ENCODE measurements at places on chromosomes 1 and 21.

DNA sequence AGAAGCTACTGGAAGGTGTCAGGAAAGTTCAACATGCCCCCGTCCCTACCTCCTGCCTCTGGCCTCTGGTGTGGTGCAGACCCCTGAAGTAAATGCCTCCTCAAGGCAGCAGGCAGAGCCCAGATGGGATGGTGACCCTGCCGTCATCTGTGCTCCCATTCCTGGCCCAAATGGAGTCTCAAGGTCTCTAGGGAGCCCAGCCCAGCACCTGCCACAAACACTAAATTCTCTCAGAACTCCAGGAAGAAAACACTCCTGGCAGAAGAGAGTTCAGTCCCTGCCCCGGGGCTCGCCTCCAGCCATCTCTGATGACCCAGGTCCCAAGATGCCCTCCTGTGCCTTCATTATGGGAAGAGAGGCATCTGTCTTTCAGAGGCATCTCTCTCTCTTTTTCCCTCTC is 261.6 kb upstream of the TMEM51 start:
- no peak for DNase-seq

DNA sequence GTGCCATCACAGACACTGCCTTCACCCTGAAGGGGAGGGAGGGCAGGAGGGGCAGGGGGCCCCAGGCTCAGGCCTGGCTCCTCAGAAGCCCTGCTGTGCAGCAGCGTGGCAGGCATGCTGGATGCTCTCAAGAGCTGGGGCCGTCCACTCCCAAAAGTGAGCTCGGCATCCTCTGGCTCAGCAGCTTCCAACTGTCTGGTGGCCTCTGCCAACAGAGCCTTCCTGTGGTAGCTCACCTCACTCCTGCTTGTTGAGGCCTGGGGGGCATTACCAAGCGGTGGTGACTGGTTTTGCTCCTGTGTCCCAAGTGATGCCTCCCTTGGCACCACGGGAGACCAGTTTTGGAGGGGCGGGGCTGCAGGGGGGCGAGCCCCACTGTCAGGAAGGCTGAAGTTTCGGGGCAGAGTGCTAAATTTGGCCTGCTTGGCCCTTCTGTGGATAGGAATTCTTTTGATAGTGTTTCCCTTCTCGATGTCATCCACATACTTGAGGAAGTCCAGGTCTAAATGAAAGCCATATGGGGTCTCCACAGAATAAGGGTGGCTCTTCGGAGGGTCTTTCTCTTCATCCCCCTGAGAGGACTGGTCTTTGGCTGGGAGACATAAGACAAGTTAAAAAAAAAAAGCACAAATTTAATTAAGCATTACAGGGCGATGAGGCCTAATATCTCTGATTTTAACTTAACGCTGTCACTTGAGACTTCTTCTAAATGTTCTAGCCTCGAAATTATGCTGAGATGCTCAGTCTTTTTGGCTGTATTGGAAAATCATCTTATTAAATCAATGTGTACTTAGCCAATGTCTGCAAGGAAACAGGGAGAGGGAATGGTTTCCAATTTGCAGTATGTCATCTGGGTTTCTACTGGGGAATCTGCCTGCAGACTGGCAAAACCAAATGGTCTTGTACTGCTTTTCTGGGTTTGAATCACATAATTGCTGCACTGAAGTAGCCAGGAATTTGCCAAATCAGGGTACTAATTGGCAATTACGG is 44.4 kb downstream of the KANK4 start:
- no peak for DNase-seq

GRCh38 chr1:116167625-116168276 is 56.6 kb downstream of the MAB21L3 start:
- DNase-seq, result no peak

DNA sequence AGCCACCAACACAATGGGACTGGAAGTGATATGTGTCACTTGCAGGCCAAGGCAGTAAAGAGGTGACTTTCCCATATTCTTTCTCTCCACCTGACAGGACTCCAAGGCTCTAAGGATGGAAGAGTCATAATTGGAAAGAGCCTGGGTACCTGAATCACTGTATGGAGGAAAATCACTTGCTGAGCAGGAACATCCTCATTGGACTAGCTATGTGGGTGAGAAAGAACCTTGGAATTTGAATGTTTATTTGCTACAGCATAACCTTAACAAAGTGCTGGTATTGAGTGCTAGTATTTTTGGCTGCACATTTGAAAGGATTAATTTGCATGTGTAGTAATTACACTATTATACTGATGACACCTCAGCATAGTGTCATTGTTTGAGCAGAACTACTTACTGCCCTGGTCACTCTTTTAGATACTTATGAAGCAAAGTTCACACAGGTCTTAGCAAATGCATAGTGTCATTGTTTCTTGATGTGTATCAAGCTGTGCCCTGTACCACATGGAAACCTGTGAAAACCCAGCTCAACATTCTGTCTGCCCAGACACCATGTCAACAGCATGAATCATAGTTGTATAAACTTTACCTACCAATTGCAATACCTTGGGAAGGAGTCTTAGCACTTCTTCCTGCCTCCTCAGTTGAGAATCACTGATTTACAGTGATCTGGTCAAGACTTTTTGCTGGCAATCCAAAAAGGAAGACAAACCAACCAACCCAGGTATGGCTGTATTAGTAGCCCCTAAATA is 5.1 kb upstream of the S100A10 start:
- no peak for DNase-seq

DNA sequence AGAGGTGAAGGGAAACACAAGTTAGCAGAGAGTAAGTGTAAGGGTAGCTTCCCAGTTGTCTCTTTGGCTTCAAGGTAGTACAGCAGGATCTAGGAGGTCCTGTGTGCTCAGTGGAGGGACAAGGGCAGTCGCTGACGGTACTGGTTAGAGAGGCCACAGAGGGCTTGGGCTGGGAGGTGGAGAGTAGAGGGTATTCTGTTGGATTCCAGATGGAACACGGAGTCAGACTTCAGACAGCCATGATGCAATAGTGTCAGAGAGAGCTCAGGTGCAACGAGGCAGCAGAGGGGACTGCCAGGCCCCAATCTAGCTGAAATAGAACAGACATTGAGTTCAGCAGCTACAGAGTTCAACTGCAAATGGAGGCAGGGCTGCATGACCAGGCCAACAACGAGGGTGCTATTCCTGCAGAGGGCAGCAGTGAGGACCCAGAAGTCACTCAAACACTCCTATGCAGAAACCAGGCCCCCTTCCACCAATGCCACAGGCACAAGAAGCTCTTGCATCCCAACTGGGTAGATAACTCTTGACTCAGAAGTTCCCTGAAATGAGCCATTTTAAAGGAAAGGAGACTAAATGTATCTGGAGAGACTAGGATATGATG is 325.0 kb upstream of the ESRRG start:
- DNase-seq, result no peak

DNA sequence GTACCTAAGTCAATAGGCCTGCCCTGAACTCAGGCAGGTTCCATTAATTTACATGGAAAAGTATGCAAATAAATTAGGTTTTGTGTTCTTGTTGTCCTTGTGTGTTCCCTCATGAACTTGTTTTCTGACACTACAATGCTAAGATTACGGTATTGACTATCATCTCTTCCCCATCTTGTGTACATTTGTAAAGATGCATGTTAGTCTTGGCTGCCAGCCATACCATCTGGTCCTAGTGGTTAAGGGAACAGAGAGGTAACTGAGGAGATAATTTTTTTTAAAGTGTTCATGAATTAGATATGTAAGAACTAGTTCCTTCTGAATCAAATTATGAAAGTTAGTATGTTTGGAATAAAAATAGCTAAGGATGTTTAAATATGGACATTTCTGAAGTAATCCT is 167.6 kb upstream of the ADAMTS5 start:
- DNase-seq, result no peak

- no peak for DNase-seq
Observed at GRCh38 chr1:202710070-202711045, at the start of gene SYT2. Gene SYT2, minus strand, starts transcription at chr1:202710454. Its CDS starts 104,682 bp downstream, at chr1:202605772.

DNA sequence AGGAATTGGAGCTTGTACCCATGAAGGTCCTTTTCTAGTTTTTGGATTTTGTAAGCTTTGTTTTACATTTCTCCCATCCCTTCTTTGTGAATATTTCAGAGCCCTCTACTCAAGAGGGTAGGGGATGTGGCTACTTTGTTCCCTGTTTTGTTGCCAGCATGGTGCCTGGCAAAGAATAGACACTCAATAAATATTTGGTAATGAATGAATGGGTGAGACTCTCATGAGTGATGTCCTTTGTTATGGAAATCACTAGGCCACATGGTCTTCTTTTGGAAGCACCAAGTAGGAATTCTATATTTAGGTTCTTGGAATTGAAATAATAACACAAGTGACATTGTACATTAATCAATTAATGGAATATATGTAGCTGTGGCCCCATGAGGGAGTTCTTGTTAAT is 26.8 kb upstream of the ATP5PO start:
- DNase-seq, result no peak

- DNase-seq, result no peak
Observed at GRCh38 chr1:61227857-61228550, 145.6 kb downstream of the NFIA start.

- DNase-seq, result no peak
Observed at GRCh38 chr21:29144736-29145353, 14.4 kb downstream of the MAP3K7CL start.

GRCh38 chr1:209609041-209609790 is 25.7 kb downstream of the CAMK1G start:
- no peak for DNase-seq

- DNase-seq, result no peak
Observed at GRCh38 chr1:119227456-119227855, 87.0 kb upstream of the WARS2 start.

- DNase-seq, result no peak
Observed at GRCh38 chr1:103283841-103284669, 175.7 kb upstream of the COL11A1 start.

DNA sequence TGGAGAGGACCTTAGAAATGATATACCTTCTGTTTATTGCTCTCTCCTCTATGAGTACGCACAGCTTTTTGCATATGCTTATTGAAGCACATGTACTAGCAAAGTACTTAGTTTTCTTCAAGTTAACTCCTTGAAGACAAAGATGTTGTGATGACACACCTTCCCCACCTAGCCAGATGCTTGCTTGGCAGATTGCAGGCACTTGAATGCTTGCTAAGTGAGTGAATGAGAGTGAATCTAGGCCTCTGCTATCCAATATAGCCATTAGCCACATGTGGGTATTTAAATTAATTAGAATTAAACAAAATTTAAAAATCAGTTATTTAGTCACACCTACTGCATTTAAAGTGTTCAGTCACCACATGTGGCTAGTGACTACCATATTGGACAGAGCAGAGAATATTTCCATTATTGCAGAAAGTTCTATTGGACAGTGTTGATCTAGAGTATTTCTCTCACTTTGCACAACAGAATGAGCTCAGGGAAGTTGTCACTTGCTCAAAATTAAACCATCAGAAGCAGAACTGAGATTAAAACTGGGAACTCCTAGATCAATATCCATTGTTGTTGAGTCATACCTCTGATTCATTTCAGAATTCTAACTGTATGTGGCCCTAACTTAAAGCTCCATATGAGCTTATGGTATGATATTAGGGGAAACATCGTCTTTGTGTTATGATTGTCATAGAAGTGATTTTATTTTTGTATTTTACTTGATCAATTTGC is 8.6 kb upstream of the EEIG2 start:
- no peak for DNase-seq

GRCh38 chr1:43054961-43055360 is 96.3 kb upstream of the SLC2A1 start:
- peak; percentile 66 for DNase-seq

DNA sequence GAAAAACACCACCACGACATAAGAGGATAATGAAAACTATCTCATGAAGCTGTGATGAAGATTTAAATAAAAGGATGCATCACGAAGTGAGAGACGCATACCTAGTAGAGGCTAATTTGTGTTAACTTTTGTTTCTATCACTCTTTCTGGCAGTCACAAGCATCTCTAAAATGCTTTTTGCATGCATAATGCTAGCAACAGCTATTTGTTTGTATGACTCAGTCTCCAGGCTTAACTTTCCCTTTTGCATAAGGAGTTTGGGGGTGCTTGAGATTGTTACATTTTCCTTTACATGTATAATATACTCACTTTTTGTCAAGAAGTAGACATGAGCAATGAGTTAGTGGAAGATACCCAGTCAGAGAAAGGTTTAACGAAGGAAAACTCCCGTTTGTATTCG is 385.4 kb downstream of the DISC1 start:
- DNase-seq, result no peak

- DNase-seq, result no peak
Observed at GRCh38 chr21:45459171-45460010, 54.4 kb downstream of the COL18A1 start.

DNA sequence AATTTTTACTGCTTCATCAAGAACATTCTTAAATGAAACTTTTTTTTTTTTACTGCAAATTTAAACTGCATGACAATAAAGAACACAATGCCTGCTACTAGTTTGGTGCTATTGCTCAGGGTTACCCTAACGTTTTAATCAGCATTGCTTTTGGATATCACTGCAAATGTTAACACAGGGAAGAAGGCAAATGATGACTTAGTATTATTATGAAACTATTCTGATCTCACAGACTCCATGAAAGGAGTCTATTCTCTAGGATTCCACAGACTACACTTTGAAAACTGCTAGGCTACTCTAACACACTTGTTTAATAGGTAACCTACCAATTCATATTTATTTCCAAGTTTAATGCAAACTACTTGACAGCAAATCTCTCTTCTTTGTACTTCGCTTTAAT is 49.8 kb downstream of the GATAD2B start:
- DNase-seq, result no peak

DNA sequence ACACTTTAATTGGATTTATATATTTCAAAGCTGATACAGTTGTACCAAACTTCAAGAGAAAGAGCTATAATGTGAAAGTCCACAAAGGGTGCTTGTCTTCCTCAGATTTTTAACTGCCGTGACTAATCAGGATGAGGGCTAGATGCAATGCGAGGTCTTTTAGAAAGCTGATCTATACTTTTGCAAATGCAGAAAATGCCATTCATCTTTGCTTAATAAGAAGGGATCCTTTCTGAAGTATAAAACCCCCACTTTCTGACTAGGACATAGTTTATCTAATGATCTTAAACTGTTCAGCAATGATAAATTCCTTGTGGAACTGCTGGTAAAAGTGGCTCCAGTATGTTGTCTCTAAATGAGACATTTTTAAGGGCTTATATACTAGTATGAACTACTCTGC is 102.7 kb upstream of the NGF start:
- no peak for DNase-seq

DNA sequence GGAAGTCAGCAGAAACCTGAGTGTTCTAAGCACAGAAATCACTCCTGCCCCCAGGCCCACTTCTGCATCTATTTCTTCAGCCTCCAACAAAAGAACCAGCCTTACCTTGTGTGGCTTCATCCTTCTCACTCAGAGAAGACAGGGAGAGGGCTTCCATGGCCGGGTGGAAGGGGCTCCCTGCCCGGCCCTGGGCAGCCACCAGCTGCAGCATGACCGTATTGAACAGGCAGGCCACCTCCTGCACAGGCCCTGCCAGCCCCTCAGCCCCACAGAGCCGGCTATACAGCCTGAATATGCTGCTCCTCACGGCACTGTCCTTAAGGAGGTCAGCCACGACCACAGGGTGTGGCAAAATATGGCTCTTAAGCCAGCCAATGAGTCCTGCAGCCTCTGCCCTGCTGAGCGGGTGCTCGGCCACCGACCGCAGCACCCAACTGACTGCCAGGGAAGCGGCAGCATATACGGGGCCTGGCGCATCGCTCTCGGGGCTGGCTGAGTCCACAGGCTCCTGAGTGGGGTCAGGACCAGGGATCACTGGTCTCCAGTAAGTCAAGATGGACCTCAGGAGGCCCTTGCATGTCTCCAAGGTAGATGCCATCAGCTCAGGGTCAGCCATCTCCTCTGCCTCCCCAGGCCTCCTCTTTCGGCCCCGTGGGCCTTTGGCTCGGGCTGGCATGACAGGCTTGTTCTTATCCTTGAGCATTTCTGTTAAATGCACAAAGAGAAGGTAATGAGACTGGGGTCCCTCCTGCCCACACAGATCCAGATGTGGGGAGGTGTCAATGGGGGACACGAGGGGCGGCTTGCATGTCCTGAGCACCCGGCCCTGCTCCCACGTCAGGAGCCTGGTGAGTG is 17.9 kb downstream of the MRAP start:
- no peak for DNase-seq
